SW480 (cell line): ENCODE measurements at places on chromosomes 4 and X.

GRCh38 chr4:41334182-41334581 lies 77.5 kb downstream of the UCHL1 start:
- DNase-seq: no peak

DNA sequence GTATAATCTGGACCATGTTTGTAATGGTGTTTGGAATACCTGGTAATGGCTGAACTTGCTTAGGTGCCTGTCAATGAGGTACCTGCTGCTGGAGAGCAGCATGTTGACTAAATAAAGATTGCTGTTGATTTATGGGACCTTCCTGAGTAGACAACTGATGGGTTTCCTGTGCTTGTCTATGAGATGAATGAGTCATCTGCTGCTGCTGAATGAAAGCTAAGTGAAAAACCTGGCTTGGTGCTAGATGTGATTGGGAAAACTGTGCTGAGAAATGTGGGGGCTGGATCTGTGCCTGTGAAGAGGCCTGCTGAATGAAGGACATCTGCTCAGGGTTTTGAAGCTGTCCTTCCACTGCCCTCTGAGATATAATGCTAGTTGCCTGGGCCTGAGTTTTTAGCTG lies 69.6 kb downstream of the WNK3 start:
- DNase-seq: peak; percentile 5

- no peak for DNase-seq
These were observed 355.7 kb downstream of the HS3ST1 start for GRCh38 chr4:11072999-11073398.

GRCh38 chr4:109022961-109023360 lies 260.1 kb upstream of the ETNPPL start:
- no peak for DNase-seq

DNA sequence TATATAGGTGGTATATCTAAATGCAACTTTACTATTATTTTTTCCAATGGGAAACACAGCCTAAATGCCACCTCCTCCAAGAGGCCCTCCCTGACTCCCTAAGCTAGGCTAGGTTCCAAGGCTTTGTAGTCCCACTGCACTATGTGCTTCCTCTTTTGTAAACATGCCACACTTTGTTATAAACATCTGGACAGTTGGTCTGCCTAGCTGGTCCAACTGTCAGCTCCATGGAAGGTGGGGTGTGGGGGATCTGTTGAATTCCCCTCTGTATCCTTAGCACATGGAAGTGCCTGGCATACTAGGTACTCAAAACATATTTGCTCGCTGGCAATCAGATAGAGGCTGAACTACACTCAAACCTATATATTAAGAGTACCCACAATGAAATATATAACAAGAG lies 63.4 kb downstream of the SLC9A7 start:
- no peak for DNase-seq

DNA sequence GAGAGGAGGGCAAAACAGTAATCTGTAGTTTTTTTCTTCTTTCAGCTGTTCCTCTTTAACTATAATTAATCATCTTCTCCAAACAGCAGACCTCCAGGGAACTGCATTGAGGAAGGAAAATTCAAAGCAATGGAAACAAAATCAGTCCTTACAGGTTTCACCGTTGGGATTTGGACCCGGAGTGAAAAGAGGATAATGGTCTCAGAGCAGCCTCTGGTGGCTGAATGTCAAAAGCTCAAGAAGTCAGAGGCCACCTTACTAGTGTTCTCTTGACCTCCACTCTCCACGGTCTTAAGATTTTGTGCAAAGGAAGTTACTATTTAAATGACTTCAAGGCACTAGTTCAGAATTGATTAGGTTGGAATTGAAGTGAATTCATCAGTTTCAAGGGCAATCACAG lies 16.0 kb upstream of the MID1 start:
- peak; percentile 58 for DNase-seq

DNA sequence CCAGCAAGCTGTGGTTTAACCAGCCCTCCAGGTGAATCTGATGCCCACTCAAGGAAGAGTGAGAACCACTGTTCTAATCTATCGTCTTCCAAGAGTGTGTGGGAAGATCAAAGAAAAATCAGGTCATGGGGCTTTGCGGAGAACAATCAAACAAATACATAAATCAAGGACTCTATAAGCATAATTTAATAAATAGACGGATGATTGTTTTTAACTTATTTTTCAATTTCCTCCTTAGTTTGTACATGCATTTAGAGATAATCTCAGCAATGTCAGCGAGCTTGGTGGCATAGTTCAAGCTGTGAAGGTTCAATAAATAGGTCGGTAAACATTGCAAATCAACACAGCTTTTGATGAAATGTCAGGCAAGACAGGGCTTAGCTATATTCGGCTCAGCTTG lies 84.9 kb downstream of the DMD start:
- DNase-seq: no peak

DNA sequence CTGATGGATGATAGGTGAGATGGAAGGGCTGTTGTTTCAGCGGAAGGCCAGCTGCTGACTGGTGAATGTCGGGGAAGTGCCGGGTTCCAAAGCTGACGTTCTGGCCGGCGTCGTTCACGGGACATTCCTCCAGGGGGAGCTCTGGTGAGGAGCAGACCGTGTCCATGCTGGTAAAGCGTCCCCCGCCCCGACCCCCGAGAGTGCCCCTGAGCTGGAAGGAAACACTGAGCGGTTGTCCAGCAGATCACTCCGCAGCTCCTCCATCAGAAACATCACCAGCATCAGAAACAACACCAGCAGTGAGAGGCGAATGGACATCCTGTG lies 18.6 kb upstream of the ADRA2C start:
- DNase-seq: no peak

DNA sequence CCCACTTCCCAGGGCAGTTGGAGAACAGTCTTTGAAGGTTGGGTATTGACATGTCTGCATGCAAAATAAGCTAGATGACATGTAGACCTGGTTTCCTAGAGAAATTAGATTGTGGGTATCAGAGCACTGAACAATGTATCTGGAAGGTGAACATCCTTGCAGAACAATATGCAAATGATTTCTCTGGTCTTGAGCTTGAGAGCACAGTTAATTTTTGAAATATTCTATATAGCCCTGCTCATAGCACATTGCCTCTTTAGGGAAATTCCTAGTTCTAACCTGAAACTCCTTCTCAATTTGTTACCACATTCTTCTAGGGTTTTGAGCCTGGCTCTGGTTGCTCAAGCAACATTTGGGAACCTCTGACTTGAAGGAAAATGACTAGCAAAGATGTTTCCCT lies 41.6 kb upstream of the LAS1L start:
- no peak for DNase-seq

DNA sequence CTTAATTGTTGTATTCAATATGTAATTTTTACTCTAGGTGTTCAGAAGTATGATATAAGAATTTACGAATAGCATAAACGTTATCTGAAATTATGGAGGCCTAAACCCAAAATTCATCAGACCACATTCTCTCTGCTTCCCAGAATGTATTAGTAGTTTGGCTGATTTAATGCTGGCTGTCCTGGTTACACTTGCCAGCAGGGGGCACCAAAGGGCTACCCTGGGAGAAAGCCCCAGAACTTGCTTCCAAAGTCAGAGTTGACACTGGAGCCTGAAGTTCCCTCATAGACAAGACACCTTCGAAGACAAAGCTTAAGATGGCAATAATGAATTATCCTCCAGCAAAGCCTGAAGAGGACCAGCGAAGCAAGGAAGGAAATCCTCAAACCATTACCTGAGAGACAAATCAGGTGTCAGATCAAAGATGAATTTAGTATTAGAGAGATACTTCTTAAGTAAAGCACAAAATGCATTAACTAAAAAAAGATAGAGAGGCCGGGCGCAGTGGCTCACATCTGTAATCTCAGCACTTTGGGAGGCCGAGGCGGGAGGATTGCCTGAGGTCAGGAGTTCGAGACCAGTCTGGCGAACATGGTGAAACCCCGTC lies 11.3 kb upstream of the ANOS1 start:
- DNase-seq: peak; percentile 18

DNA sequence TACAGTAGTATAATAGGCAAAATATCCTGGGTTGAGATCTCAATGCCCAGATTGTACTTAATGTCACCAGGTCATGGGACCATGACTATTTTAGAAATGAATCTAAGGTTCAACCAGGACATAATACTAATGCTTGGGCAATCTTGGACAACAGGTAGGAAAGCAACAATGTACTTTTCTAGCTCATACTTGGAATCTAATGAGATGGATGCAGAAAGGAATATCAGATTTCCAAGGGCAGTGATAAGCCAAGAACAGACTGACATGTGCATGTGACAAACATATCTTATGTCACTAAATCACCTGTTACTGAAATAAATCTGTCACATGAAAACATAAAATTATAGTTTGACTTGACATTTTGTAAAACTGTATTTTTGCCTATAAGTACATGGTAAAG lies 51.1 kb downstream of the RPS6KA3 start:
- no peak for DNase-seq

GRCh38 chr4:661881-662761 lies 12.0 kb downstream of the ATP5ME start:
- no peak for DNase-seq

- peak; percentile 74 for DNase-seq
These were observed 38.7 kb downstream of the KDM5C start for GRCh38 chrX:53186351-53186750.

DNA sequence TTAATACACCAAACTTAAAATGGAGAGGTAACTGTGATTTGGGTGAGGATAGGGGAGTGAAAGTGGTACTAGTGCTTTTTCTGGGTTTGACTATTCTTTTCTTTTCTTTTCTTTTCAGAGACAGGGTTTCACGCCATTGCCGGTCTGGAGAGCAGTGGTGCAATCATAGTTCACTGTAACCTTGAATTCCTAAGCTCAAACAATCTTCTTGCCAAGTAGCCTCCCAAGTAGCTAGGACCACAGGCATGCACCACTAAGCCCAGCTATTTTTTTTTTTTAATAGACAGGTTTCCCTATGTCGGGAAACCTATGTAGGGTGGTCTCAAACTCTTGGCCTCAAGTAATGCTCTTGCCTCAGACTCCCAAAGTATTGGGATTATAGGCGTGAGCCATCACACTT lies 3.0 kb upstream of the ARMCX4 start:
- no peak for DNase-seq
